ENCODE measurements at places on chromosomes 11 and 22.

- DNase-seq, result no peak
Measured at GRCh38 chr22:21593406-21594232, 26.1 kb downstream of the UBE2L3 start.

- no peak for DNase-seq
Measured at GRCh38 chr11:122173587-122173986, 57.6 kb upstream of the BLID start.

DNA sequence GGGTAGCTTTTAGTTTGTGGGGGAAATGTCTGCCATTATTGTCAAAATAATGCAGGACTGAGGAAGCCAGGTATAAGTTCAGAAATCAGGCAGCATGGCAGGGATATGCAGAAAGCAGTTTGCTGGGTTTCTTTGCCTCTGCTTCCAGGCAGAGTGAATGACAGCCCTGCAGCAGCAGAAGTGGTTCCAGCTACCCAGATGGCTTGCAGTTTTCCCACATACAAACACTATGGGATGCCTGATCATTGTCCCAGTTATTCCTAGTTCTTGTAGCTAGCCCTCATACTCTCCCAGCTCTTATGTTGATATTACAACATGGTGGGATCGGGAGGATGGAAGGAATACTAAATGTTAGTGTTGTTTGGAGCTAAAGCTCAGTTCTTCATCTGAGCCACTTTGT is 2.8 kb upstream of the DIXDC1 start:
- no peak for DNase-seq

GRCh38 chr11:61142424-61142823 is 18.8 kb downstream of the VPS37C start:
- no peak for DNase-seq
